ENCODE measurements at places on chromosomes 11 and 22.

- DNase-seq = no peak
Measured at GRCh38 chr11:96752221-96752620, 362.4 kb downstream of the JRKL start.

DNA sequence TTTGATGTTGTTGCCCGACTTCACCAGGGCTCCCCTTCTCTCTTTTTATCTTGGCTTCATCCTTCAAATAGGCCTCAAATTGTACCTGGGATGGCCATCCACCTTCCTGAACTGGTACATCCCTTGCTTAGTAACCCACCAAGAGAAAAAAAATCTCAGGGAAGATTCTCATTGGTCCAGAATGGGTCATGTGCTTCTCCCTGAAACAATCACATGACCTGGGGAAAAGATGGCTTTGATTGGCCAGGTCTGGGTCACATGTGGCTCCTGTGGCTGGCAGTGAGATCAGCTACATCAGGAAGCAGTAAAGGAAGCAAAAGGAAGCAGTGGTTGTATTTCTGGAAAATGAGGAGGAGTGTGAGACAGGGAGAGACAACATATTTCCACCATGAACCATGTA is 540.2 kb downstream of the MIAT start:
- no peak for DNase-seq

- no peak for DNase-seq
Measured at GRCh38 chr11:128786507-128786906, 80.6 kb downstream of the KCNJ1 start.

DNA sequence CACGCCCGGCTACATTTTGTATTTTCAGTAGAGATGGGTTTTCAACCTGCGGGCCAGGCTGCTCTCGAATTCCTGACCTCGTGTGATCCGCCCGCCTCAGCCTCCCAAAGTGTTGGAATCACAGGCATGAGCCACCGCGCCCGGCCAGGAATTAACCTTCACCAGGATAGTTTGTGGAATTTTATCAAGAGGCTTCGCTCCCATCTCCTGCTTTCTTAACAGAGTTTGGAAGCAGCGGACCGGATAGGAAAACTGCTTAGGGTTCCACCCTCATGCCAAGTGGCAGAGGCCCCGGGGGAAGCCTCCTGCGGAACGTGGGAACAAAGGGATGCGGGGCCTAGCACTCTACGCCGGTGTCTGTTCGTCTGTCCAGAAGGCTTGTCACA is 229.9 kb downstream of the ST3GAL4 start:
- no peak for DNase-seq

DNA sequence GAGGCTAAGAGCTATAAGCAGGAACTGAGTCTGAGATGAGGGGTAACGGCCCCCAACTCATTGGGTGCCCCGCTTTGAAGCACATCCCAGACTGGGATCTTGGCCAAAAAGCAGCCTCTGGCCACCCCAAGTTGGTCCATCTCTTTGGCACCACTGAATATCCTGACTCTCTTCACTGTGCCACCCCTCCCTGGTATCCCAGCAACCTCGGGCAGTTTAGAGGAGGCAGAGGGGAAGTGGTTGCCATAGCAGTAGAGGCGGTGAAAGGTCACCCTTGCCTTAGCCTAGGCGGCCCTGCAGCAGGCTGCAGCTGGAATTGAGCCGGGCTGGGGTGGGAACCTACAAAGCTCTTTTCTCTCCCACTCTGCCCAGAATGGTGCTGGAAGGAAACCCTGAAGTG is 1.1 kb downstream of the PELI3 start:
- no peak for DNase-seq

GRCh38 chr11:75450236-75450635 is 17.2 kb upstream of the KLHL35 start:
- DNase-seq = no peak
